Airway epithelial cell (primary cell): ENCODE measurements at places on chromosomes 1 and 21. TPM values are rescaled to one million over a fixed set of nuclear protein-coding genes. Genes with fewer than 3 reads are reported as not detected.

The MCOLN2 gene
- total RNA-seq, result 0.70 and 0.78 TPM in 2 replicates

The PLA2G2A gene
- not detected in 2 replicates for total RNA-seq

The SCNM1 gene
- total RNA-seq, result 24.1 and 26.5 TPM in 2 replicates

The SPRR4 gene
- total RNA-seq, result not detected in 2 replicates

The CACNA1S gene
- total RNA-seq, result not detected in 2 replicates

The TFF1 gene
- total RNA-seq, result not detected in 2 replicates

The AADACL4 gene
- total RNA-seq, result not detected in 2 replicates

The SPATA1 gene
- 16.8 TPM in 1 of 2 replicates, not detected in the other for total RNA-seq

The LIN28A gene
- total RNA-seq, result not detected in 2 replicates

The HSD3B1 gene
- not detected in 2 replicates for total RNA-seq

The S100A9 gene
- total RNA-seq, result 4,961 and 5,057 TPM in 2 replicates

The MIGA1 gene
- total RNA-seq, result 5.7 and 9.2 TPM in 2 replicates

The B3GALT5 gene
- total RNA-seq, result under 0.01 TPM in 1 of 2 replicates, not detected in the other

The PLOD1 gene
- total RNA-seq, result 127 and 152 TPM in 2 replicates
